C1 segment of cervical spinal cord (tissue), 14 donors: ENCODE measurements at places on chromosomes 6 and 20.
A peak's percentile ranks its signal among the peaks of the same experiment; 100 is the strongest.

- no peak for DNase-seq
Measured at GRCh38 chr6:20479526-20479925, 54.7 kb upstream of the CDKAL1 start.

DNA sequence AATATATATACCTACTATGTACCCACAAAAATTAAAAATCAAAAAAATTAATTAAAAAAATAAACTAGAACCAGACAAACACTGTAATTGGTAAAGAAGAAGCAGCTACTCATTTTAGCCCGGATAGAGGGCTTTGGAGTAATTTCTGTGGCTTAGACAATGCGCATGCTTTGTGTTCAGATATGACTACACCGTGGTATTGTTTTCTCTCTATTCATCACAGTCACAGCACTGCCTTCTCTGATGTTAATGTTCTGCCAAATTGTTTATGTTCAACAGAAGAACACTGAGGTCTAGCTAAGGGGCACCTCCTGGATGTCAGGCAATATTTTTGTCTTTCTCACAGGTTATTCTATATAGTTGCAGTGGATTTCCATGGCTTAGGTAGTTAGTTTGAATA lies 77.5 kb upstream of the GJE1 start:
- no peak for DNase-seq

DNA sequence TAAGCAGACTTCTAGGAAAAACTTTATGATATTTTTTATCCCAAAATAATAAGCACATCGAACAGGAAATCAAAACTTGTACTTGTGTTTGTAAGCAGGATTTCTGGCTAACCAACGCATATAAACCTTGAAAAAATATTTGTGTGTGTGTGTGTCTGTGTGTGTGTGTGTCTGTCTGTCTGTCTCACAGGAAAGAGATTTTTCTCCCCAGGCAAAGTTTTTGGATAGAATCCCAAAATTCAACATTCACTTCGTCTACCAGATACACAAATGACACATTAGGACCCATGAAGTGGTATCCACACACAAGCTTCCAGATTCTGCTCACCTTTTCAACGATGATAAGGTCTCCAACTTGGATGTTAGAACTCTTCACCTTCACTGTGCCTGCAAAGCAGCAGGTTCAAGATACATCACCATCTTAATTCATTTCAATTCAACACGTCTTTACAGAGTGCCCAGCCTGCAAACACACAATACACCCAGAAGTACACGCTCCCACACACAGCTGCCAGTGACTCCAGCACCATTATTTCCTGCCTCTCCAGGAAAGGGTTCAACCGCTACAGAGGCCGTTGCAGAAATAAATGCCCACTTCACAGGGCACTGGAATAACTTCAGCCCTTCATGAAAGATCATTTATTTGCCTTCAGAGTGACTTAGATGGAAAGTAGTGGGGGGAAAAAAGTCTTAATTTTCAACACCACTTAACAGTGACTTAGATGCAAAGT lies 70.9 kb downstream of the ATP9A start:
- no peak for DNase-seq

GRCh38 chr6:151796842-151797530 lies 10.5 kb upstream of the ESR1 start:
- DNase-seq: no peak

DNA sequence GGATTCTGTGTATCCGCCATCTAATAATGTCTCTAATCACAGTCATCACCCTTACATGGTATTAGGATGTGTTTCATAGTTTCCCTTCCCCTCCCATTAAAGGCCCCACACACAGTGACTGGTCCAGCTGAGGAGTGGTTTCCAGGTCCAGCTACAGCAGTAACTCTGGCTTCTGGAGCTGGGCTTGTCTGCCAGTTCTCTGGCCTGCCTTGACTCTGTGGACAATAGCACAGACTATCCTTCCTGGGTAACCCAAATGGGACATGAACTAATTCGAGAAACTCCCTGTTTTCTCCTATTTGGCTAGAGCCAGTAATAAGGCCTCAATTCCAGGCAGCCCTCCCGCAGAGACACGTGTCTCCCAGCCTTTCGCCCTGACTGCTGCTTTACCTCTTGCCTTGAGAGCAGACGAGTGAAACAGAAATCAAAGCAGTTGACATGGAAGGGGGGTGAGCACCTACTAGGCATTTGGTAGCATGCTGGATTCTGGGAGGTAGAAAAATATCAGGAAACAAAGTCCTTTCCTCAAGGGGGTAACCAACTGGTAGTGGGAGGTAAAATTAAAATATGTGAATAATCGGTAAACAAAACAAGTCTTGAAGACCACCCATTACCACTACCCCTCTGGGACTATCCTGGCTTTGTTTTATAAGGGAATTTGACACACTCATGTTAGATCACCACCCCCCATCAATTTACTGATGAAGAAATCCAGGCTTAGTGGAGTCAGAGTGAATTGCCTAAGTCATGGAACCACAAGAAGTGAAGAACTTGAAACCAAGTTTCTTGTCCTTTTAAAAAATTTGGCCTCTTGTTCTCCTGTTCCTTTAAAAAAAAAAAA lies 1.2 kb downstream of the TRAF3IP2 start:
- DNase-seq: peak; percentile 66

DNA sequence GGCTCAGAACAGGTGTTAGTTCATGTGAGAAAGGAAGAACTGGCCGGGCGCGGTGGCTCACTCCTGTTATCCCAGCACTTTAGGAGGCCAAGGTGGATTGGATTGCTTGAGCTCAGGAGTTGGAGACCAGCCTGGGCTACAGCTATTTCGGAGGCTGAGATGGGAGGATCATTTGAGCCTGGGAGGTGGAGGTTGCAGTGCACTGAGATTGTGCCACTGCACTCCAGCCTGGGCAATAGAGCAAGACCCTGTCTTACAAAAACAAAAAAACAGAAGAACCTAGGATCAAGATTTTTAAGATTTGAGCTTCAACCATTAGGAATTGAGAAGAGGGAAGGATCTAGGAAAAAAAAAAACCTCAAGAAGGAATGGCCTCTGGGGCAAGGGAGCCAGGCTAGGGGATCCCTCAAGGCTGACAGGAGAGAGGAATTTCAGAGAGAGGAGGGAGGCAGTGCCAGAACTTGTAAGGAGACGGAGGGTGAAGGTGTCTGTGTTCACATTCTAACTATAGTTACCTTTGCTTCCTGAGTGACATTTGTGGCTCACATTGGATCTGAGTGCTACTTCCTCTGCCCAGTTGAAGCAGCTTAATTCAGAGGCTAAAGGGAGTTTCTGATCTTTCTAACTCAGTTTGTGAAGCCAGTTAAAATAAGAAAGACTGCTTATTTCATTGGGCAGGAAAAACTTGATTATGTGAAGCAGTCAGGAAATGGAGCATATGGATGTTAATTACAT lies 26.1 kb downstream of the CHMP4B start:
- DNase-seq: no peak

GRCh38 chr6:122404444-122404843 lies 5.0 kb downstream of the HSF2 start:
- no peak for DNase-seq

DNA sequence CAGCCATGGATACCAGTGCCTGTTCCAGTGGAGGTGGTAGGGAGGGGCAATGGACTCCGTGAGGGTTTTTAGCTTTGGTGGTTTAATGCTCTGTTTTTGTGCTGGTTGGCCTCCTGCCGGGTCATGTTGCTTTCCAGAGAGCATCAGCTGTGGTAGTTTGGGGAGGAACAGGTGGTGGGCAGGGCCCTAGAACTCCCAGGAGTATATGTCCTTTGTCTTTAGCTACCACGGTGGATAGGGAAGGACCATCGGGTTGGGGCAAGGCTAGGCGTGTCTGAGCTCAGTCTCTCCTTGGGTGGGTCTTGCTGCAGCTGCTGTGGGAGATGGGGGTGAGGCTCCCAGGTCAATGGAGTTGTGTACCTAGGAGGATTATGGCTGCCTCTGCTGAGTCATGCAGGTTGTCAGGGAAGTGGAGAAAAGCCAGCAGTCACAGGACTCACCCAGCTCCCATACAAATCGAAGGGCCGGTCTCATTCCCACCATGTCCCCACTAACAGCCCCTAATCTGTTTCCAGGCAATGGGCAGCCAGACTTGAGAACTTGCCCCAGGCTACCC lies 38.9 kb downstream of the MRAP2 start:
- DNase-seq: no peak

DNA sequence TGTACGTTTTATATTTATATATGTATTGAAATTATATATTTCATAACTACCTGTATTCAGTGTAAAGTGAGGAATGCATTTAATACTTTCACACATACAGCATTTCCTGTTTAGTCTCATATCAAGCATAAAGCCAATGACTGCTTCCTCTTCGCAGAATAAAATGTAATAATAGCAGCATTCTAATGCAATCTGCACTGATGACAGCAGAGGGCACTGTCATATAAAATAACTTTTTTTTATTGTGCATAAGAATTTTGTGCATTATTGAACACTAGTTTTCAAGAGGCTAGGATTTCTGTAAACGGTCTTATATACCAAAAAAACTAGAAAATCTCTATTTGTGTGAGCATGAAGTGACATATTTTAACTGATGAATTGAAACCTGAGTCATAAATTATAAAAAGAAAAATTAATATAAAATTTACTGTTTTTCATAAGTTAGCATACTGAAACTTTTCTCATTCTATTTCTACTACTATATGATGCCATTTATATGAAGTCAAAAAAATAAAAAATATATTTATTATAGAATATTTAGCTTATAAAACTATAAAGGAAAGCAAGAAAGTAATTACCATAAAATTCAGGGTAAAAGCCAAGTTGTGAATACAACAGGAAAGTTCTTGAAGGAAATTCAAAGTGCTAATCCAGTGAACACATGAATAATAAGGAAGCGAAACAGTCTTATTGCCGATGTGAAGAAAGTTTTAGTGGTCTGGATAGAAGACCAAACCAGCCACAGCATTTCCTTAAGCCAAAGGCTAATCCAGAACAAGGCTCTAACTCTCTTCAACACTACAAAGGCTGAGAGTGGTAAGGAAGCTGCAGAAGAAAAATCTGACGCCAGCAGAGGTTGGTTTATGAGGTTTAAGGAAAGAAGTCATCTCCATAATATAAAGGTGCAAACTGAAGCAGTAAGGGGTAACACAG lies 36.3 kb downstream of the RNF146 start:
- no peak for DNase-seq

DNA sequence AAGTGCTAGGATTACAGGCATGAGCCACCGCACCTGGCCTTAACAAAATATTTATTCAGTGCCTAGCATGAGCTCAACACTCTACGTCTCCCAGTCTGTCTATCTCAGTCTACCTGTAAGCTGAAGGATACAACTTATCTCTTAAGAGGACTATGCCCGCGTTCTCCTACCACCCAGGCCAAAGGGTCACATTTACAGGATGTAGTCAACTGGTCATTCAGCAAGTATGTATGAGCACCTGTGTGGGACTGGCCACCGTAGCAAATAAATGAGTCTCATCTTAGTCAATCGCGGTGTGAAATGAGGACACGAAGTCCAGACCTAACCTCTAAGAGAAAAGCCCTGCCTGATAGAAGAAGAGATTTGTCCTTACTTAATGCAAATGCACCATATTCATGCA lies 49.9 kb downstream of the MUC22 start:
- no peak for DNase-seq

- DNase-seq: no peak
Measured at GRCh38 chr6:168799067-168799466, 358.1 kb downstream of the SMOC2 start.

GRCh38 chr6:105797983-105798453 lies 288.1 kb upstream of the PRDM1 start:
- DNase-seq: no peak
